ENCODE measurements at places on chromosomes 4 and X.

- DNase-seq = no peak
Observed at GRCh38 chrX:37846558-37846933, 825 bp downstream of the DYNLT3 start.

DNA sequence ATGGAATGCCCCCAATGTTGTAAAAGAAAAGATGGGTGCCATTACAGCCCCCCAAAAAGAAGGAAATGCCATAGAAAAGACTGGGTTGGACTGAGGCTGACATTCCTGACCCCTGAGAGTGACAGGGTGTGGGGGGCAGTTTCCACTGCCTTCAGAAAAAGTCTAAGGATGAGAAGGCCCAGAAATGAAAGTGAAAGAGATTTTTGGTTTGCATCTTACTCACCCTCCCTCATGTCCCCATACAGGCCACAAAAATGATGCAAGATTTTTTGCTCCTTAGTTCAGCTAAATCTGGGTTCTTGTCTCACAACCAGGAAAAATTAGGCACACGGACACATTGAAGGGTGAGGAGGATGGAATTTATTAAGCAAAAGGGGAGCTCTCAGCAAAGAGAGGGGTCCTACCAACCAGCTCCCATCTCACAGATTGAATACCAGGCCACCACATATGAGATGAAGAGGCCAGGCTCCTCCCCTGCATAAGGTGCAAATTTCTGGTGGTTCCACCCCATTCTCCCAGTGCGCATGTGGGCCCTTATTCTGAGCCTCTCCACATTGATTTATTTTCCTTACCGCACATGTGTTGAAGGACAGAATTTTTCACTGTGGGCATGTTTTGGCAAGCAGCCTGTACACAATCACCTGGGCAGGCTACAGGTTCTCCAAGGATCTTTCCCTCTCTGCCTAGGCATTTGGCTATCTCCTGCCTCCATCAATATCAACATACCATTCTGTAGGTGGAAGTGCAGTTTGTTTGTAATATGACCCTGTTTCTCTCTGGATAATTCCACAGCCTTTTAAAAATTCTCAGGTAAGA is 18.8 kb downstream of the PPP4R3C start:
- DNase-seq = no peak

DNA sequence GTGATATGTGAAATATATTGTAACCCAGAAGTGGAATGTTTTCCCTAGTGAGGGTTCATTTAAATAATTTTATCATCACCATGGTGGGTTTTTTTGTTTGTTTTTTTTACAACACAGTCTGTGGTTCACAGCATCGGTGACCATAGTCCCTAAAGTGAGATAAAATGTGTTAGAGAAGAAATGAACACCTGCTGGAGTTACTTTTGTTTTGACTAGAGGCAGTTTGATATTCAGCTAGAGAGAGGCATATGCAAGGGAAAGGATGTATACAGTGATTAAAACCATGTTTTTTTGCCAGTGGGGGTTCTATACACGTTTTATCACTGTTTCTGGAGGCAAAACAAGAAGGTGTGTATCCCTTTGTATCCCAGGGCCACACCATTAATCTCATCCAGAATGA is 541.5 kb downstream of the PCDH7 start:
- no peak for DNase-seq

GRCh38 chr4:161892951-161893350 is 270.8 kb downstream of the FSTL5 start:
- DNase-seq = no peak

GRCh38 chr4:55906989-55907388 is 41.8 kb upstream of the CEP135 start:
- no peak for DNase-seq

DNA sequence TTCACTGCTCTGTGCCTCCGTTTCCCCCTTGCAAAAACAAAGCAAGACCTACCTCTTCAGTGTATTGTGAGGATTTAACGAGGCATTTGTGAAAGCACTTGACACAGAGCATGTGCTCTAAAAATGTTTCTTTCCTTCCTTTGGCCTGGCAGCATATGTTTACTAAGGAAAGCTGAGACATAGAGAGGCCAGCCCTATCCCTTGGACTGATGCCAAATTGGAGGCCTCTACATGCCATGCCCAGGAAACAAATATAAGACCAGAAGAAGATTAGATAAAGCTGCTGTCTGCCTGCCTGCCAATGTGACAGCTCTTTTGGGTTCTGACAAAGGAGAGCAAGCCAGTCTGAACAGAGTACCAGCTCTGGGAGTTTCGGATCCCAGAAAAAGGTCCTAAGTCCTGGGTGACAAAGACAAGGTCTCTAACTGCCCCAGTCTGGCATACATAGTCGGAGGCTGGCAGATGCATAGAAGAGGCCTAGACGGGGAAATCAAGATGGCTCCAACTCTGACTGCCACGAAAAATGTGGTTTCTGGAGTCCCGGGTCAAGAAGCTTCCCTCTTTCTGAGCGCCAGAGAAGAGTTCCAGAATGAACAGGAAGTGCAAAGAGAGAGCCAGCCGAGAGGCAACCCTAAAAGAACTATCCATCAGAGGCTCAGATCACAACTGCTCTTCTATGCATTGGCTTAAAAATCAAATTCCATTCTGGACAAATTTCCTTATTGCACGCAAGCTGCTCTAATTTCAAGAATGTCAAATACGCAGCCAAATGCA is 25.8 kb downstream of the OTUD6A start:
- no peak for DNase-seq

- DNase-seq = no peak
Observed at GRCh38 chr4:101334963-101335572, 12.3 kb downstream of the PPP3CA start.

DNA sequence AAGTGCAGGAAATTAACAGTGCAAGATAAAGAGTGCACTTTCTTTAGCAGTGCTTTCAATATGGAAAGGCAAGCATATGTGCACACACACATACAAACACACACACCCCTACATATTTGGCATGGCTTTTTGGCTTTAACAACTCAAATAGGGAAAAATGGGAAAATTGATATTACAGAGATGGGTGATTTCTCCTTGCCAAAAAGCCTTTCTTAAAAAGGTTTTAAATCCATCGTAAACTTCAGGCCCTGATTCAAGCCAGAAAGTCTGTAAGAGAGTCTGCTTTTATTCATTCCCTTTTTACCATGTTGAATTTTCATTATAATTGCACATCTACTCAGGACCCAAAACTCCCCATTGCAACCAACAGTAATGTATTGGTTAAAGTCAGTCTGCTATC is 612.0 kb upstream of the ACTRT1 start:
- DNase-seq = no peak
